ENCODE measurements at places on chromosomes 2 and 18. TPM values are rescaled to one million over a fixed set of nuclear protein-coding genes. Genes with fewer than 3 reads are reported as not detected.

- H3K36me3 ChIP-seq = no peaks in the 10 kb centered on the region
- peak; percentile 81 for DNase-seq
- H3K4me1 ChIP-seq = peaks cover 40% of the 10 kb centered on the region
These were observed at the start of gene TNFRSF11A for GRCh38 chr18:62324917-62325805. Gene TNFRSF11A, plus strand, starts transcription at chr18:62325310. Its CDS starts 43 bp downstream, at chr18:62325353.

DNA sequence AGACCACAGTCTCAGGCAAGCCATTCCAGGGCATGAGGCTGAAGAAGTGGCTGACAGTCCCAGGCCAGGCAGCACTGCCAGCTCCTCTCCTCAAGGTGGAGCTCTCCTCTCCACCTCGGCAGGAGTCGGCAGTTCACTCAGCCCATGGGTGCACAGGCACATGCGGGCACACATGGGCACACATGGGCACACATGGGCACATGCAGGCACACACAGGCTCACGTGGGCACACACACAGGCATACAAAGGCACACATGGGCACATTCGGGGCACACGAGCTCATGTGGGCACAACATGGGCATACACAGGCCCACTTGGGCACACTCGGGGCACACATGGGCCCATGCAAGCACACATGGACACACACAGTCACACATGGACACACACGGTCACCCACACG lies 65.3 kb upstream of the TAF1B start:
- no peaks in the 10 kb centered on the region for H3K36me3 ChIP-seq
- peak; percentile 50 for DNase-seq
- H3K4me3 ChIP-seq = no peak overlapping the region
- H3K4me1 ChIP-seq = no peaks in the 10 kb centered on the region
- H3K27me3 ChIP-seq = no peaks in the 10 kb centered on the region
- no peak overlapping the region for H3K27ac ChIP-seq

GRCh38 chr2:236971131-236971821 lies 114.4 kb upstream of the COPS8 start:
- no peak for DNase-seq
- H3K36me3 ChIP-seq = no peaks in the 10 kb centered on the region
- peaks cover 21% of the 10 kb centered on the region for H3K4me1 ChIP-seq
- no peaks in the 10 kb centered on the region for H3K27me3 ChIP-seq
- H3K4me3 ChIP-seq = no peak overlapping the region

GRCh38 chr2:156399224-156399949 lies 36.8 kb upstream of the GPD2 start:
- no peak overlapping the region for H3K27ac ChIP-seq
- peak overlapping the region; percentile 77 for H3K4me3 ChIP-seq
- H3K27me3 ChIP-seq = peaks cover 20% of the 10 kb centered on the region
- no peaks in the 10 kb centered on the region for H3K4me1 ChIP-seq
- peak; percentile 23 for DNase-seq
- no peaks in the 10 kb centered on the region for H3K36me3 ChIP-seq

DNA sequence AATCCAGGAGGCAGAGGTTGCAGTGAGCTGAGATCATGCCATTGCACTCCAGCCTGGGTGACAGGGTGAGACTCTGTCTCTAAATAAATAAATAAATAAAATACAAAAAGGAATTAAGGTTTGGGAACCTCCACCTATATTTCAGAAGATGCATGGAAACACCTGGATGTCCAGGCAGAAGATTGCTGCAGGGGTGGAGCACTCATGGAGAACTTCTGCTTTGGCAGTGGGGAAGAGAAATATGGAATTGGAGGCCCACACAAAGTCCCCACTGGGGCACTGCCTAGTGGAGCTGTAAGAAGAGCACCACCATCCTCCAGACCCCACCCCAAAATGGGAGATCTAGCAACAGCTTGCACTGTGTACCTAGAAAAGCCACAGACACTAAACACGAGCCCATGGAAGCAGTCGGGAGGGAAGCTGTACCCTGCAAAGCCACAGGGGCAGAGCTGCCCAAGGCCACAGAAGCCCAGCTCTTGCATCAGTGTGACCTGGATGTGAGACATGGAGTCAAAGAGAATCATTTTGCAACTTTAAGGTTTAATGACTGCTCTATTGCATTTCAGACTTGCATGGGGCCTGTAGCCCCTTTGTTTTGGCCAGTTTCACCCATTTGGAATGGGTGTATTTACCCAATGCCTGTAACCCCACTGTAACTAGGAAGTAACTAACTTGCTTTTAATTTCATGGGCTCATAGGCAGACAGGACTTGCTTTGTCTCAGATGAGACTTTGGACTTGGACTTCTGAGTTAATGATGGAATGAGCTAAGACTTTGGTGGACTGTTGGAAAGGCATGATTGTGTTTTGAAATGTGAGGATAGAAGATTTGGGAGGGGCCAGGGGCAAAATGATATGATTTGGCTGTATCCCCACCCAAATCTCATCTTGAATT lies 265.3 kb downstream of the ZEB2 start:
- no peak overlapping the region for H3K4me3 ChIP-seq
- H3K4me1 ChIP-seq = no peaks in the 10 kb centered on the region
- no peaks in the 10 kb centered on the region for H3K27me3 ChIP-seq
- no peak for DNase-seq
- H3K36me3 ChIP-seq = peaks cover 23% of the 10 kb centered on the region
- no peak overlapping the region for H3K27ac ChIP-seq

DNA sequence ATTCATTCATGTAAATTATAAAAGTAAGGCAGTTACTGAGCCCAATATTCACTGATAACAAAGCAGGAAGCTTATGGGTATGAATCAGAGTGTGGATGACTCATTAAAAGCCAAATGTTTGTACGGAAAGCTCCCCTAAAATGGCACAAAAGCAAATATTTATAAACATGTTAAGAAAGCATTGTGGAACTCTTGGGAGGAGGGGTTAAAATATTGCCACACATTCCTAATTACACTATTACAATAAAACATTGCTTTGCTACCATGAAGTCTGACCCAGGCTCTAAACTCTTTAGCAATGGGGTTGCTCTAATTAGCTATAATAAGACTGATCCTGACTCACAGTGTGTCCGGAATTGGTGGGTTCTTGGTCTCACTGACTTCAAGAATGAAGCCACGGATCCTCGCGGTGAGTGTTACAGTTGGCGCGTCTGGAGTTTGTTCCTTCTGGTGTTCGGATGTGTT lies 110.9 kb downstream of the NAB1 start:
- H3K27ac ChIP-seq = no peak overlapping the region
- H3K27me3 ChIP-seq = no peaks in the 10 kb centered on the region
- H3K4me1 ChIP-seq = 0 out of 2 replicates have a peak, but pooled peaks cover 6% of the 10 kb centered on the region
- H3K4me3 ChIP-seq = no peak overlapping the region
- H3K36me3 ChIP-seq = no peaks in the 10 kb centered on the region

DNA sequence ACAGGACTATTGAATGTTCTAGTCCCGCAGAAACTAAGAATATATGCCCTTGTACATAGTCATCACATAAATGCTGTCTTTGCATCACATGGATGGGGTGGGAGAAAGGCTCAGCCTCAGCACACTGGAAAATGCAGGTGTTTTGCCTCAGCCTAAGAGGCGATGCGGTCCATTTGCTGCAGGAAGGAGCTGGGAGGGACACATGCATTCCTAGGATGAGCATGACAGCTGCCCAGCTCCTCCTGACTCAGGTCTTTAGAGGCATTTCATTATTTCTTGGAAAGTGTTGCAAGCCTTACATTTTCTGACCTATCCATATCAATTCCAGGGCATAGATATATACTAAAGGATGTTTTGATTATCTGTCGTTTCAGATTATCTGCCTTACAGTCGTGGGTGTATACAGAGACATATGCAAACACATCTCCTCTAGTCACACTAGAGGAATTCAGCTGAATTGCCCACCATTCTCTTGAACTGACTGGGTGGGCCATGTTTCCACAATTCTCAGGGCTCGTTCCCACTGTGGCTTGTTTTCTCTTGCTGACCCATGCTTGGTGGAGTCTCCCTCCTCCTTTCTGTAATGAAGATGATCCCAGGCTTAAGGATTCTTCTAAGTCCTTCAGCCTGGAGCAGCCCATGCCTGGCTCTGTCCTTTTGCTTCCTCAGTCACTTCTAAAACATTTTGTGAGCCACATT lies 156.9 kb downstream of the SETBP1 start:
- peaks cover 30% of the 10 kb centered on the region for H3K4me1 ChIP-seq
- H3K27me3 ChIP-seq = no peaks in the 10 kb centered on the region
- no peak overlapping the region for H3K27ac ChIP-seq
- no peak for DNase-seq
- H3K4me3 ChIP-seq = no peak overlapping the region
- H3K36me3 ChIP-seq = no peaks in the 10 kb centered on the region

DNA sequence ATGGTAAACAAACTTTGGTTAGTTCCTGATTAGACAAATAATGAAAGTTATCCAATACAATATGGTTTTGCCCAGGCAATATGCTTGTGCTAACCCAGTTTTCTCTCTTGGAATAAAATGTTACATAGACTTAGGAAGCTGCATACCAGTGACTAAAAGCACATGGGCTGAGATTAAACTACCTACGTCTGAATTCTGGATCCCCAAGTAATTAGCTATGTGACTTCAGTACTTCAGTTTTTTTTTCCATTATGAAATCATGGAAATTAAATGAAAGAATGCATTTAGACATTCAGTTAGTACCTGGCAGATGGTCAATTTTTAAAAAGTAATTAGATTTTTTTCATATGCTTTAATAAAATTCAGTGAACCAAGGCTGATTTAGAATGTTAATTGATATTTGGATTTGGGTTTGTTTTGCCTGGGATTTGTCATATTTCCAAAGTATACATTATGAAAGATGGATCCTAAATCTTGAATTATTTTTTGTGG lies 213.9 kb downstream of the PTH2R start:
- H3K4me3 ChIP-seq = no peak overlapping the region
- no peaks in the 10 kb centered on the region for H3K36me3 ChIP-seq
- H3K4me1 ChIP-seq = no peaks in the 10 kb centered on the region
- H3K27ac ChIP-seq = no peak overlapping the region
- H3K27me3 ChIP-seq = no peaks in the 10 kb centered on the region

DNA sequence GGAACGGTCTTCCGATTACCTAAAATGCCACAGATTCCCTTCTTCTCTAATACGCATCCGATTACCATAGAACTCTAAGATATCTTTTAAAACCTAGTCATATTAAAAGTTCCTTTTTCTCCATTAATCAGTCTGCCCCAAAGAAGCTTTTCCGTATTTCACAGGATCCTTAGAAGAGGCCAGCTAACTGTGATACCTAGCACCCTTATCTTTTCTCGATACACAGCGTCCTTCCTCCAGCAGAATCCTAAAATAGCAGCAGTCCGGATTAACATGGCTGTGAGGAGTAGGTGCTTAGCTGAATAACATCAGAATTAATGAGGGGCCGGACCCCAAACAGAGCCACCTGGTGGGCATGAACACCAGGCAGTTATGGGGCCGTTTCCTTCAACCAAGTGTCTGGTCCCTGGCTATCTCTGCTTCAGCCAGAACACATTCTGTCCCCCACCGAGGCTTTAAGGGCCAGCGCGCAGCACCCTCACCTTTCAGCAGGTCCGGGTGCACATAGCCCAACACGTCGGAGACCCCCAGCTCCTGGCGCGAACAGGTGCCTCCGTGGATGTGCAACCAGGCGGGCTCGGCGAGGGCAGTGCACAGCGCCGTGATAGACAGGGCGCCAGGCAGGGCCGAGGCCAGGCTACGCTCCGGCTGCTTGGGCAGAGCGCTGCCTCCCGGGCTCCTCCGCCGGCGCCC lies 995 bp downstream of the TMEM127 start:
- H3K27me3 ChIP-seq = no peaks in the 10 kb centered on the region
- H3K4me3 ChIP-seq = peak overlapping the region; percentile 100
- peaks cover 17% of the 10 kb centered on the region for H3K36me3 ChIP-seq
- peak; percentile 50 for DNase-seq
- H3K27ac ChIP-seq = no peak overlapping the region
- H3K4me1 ChIP-seq = peaks cover 10% of the 10 kb centered on the region

Gene TMEM237
- 46.3 TPM for polyA plus RNA-seq

Gene CPLX4
- not detected for polyA plus RNA-seq

Gene CIB4
- not detected for polyA plus RNA-seq

Gene CREG2
- polyA plus RNA-seq = 1.7 TPM

Gene GATA6
- polyA plus RNA-seq = 0.08 TPM

Gene WDSUB1
- 12.2 TPM for polyA plus RNA-seq

Gene VIL1
- 2.3 TPM for polyA plus RNA-seq

Data from GM23338 (cell line).